ENCODE measurements at places on chromosomes 6 and 20.

- peak; percentile 31 for DNase-seq
Observed at GRCh38 chr6:71190809-71191208, 97.8 kb upstream of the OGFRL1 start.

DNA sequence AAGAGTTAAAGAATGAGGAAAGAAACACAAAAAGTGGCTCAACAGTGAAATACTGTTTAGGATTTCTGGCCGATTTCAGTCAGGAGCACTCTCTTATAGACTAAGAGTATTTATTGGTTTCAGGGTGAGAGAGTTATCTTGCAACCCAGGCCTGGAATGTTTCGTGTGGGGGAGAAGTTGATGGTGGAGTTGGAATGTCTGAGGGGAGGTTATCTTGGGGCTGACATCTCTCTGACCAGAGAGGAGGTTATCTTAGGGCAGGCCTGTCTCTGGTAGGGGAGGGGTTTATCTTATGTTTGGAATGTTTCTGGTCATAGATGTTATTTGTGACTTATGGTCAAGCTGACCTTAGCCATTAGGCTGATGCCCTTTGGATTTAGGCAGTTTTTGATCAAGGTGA, 80.3 kb downstream of the HTR1B start:
- no peak for DNase-seq

- DNase-seq, result peak; percentile 44
Observed at GRCh38 chr6:46220352-46221221, 49.8 kb upstream of the ENPP5 start.

DNA sequence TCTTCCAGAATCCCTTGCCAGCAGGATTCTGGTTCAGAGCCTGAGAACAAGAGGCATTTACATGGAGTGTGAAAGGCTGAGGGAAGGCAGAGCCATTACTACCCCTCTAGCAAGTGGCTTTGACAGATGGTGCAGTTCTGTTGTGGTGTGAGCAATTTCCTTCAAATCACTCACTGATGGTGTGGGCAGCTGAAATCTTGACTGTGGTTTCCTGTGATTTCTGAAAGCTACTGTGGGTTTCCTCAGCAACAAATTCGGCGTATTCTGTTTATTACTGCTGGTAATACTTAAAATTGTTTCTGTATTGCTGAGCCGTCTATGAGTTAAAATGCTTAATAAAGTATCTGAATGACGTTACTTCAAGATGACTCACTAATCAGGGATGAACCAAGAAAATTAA, 181.5 kb upstream of the TCF21 start:
- peak; percentile 84 for DNase-seq

GRCh38 chr20:24385547-24385946, 83.9 kb upstream of the SYNDIG1 start:
- no peak for DNase-seq

- DNase-seq, result peak; percentile 54
Observed at GRCh38 chr20:48932375-48932941, 10.9 kb downstream of the ARFGEF2 start.

DNA sequence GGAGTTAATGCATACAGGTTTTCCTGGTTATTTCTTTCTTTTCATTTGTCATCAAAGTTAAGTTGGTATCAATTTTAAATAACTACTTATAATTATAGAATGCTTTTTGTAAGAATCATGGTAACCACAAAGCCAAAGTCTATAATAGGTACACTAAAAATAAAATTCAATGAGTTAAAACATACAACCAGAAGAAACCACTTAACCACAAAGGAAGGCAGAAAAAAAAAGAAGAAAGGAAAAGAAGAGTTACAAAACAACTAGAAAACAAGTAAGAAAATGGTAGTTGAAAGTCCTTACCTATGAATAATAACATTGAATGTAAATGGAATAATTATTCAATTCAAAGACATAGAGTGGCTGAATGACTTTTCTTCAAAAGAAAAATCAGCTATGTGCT, 45.6 kb downstream of the THBS2 start:
- no peak for DNase-seq

DNA sequence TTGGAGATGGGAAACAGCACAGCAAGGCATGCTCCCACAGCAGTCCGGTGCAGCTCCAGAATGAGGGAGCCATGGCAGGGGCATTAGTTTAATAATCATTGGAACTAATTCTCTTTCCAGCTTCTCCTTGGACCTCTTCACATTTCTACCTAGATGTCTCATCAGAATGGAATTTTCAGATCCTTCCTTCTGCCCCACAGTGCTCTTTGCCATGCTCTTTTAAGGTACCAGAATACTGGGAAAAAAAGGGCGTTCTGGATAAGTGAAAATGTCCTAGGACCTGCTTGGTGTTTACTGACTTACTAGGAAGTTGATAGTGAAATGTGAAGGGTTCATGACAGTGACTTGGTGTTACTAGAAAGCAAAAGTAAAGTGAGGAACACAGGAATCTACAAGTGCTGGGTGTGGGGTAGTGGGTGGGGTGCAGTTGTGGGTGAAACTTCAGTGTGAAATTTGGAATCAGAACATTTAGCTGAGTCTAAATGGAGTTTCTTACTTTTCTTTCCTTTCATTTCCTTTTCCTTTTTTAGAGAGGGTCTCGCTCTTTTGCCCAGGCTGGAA, 207.1 kb downstream of the ARID1B start:
- no peak for DNase-seq

GRCh38 chr6:12772416-12772815, 55.8 kb downstream of the PHACTR1 start:
- DNase-seq, result no peak

- DNase-seq, result no peak
Observed at GRCh38 chr6:21188505-21189223, 404.9 kb upstream of the SOX4 start.

DNA sequence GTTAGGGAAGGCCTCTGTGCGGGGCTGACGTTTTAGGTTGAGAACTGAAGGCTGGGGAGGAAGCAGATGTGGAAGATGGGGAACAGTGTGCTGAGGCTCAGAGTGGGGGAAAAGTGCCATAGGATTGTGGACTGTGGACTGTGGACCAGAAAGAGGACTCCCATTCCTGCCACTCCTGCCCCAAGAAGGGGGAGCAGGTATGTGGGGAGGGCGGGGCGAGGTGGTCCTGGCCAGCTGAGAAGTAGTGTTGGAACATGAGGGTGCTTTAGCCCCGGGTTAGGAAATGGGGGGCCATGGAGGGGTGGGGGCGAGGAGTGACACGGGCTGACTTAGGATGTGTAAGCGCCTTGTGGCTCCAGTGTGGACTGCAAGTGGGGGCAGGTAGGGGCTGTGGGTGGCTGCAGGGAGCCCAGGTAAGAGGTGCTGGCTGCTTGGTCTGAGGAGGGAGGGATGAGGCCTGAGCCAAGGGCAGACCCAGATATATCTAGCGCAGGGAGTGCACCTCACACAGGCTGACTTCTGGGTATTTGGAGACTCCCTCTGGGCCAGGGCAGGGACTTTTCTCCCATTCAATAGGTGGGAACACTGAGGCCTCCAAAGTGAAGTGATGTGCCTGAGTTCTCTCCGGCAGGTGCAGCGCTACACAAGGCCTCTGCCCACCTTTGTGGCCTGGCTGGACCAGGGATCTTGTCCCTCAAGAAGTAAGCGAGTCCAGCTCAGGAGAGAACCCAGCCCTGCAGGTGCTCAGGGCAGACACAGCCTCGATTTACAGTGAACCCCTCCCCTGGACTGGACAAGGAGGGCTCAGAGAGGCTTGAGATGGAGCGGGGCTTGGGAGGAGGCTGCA, 76.6 kb upstream of the TOX2 start:
- DNase-seq, result no peak

DNA sequence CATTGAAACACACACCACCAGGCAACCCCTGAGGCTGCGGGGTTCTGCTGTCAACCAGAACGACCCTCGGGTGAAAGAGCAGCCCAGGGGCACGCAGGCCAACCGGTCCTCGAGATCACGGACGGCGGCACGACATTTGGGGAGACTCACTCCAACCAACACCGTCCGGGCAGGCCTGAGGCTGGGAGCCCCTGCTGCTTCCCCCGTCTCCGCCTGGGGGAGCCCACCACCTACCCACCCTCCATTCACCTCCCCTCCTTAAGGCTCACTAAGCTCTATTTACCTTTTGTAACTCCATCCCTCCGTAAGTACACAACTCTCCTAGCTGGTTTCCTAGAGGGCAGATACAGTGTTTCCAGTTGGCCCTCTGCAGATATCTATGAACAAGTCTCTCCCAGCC, 971.3 kb upstream of the DEFB115 start:
- DNase-seq, result no peak

DNA sequence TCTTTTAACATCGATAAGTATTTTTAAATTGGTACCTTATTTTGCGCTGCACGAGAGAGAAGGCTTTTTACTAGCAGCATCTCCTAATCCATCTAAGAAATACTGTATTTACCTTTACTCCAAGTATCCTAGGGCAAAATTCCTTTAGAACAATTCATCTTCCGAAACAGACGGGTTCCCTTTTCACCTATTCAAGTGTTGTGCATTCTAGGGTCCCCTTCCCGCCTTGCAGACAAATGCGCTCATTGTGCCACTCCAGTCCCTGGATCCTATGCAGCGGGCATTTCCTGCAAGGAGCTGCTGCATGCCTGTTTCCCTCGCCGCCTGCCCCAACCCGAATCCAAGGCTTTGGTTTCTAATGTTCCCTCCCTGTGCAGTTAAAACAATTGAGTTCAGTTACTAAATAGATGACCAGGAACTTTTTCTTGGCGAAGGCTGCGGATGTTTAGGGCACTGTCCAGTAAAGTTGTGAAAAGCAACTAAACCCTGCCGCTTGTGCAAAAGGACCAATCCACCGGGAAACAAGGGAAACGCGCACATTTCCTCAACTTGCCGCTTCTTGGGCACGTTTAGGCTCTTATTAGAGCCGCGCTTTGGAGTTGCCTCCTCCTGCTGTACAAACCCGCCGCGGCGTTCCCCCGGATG, 556 bp upstream of the SCAF8 start:
- no peak for DNase-seq

DNA sequence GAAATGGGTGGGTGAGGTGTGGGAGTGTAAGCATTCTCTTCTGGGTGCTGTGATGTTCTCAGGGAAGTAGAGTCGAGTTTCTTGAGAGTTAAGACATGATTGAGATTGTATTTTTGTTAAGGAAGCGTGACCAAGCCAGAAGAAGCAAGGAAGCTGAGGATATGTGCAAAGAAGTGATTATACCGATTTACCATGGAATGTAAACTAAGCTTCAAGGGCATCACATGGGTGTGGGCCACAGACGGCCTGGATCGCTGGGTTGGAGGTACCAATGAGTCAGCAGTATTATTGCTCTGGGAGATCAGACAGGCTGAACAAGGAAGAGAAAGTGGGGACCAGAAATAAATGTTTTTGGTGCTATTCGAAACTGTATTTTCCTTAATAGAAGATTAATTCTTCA, 184.1 kb upstream of the GMDS start:
- no peak for DNase-seq

DNA sequence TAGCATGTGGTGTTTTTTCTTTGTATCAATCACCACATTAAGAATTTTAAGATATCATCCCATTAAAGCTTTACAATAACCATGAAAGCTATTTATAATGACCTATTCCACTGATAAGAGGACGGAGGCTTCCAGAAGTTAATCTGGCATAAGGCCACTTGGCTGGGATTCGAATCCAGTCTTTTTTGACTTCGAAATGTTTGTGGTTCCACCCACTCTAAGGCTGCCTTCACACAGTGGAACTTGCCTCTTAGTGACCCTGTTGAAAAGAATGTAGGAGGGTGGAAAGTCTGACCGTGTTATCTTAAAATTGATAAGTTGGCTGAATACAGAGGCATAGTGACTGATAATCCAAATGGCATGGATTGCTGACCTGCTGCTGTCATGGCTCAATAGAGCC, 959.7 kb downstream of the KIF16B start:
- DNase-seq, result peak; percentile 68

- DNase-seq, result no peak
Observed at GRCh38 chr6:16653226-16653625, 108.0 kb downstream of the ATXN1 start.

DNA sequence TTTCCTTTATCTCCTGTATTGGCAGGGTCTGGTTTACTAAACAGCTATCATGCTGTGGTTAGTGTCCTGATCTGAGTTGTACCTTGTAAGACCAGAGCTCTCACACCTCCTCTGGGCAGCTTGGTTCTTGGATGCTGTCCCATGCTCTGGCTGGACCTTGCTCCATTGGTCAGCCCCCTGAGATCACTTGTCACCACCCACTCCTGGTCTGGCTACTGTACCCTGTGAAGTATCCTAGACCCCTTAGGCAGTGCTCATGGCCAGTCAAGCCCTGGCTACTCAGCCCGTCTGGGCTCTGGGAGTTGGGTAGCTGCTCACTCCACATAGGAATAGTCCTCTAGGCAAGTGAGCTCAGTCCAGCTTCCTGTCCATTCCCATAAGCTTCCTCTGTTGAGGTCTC, 31.1 kb downstream of the ADGRF4 start:
- no peak for DNase-seq

GRCh38 chr6:75199889-75200288, 6.0 kb downstream of the COL12A1 start:
- no peak for DNase-seq

DNA sequence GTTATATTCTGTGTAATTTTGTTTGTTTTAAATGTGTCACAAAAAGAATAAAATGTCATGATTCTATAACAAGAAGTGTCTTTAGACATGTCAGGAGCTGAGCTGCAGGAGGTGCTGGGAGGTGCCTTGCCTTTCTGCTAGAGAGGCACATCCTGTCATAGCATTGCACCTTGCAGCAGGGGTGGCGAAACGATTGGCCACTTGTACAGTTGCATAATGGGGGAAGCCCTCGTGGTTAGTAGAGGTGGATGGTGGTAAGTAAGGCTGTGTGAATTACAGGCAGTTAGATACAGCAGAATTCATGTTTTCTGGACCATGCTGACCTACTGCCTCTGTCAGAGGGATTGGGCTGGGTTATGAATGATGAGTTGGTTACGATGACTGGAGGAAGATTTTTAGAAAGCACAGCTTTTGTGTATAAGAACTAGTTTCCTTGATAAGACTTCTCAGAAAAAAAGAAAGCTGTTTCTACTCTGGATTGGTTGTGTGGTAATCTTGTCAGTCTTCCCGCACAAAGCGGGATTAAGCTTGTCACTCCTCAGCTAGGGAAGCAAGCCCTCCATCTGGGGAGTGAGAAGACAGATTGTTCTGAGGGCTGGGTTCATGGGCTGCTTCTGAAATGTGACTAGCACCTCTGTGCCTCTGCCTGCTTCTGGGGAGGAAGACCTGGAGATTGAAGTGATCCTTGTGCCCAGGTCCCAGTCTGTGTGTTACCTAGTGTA, 74.9 kb downstream of the FOXO3 start:
- DNase-seq, result no peak

- peak; percentile 5 for DNase-seq
Observed at GRCh38 chr20:9235518-9235917, 166.6 kb downstream of the PLCB4 start.

GRCh38 chr6:150964765-150965164, 99.3 kb downstream of the MTHFD1L start:
- no peak for DNase-seq

DNA sequence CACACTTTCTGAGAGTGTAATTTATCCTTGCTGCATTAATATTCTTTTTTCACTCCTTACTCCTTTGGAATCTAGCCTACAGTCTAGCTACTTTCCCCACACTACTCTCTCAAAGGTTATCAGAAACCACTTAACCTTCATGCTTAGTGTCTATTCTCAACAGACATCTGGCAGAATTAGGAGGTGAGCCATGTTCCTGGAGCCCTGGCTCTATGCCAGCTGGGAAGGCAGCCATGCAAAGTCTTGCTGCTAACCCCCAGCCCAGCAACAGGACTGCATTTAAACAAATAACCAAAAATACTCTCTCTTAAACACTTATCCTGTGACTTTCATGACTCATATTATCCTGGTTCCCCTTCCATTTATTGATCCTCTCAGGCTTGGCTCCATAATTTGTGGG, 260.2 kb downstream of the BCKDHB start:
- peak; percentile 64 for DNase-seq

- DNase-seq, result no peak
Observed at GRCh38 chr6:90484903-90485302, 102.0 kb downstream of the MAP3K7 start.

All from astrocyte of the hippocampus (primary cell).